ENCODE measurements at places on chromosomes 12 and 14.

DNA sequence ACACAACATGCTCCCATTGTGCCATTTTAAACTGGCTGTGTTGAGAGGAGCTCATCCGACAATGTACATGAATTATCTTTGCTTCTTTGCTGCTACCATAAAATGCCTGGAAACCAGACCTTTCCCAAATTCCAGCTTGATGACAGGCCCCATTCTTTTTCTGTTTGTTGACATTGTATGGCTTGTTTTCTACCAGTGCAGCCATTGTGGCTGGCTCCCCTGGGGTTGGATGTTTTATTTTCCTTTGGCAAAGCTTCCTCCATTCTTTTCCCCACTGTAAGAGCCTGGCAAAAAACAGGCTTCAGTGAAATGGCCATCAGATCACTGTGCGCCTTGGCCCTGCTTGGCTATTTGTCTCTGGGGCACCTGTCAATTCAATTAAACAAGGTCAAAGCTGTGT lies 532.5 kb downstream of the VRK1 start:
- DNase-seq = no peak

GRCh38 chr12:106586803-106587684 lies 4.2 kb downstream of the RFX4 start:
- DNase-seq = no peak

DNA sequence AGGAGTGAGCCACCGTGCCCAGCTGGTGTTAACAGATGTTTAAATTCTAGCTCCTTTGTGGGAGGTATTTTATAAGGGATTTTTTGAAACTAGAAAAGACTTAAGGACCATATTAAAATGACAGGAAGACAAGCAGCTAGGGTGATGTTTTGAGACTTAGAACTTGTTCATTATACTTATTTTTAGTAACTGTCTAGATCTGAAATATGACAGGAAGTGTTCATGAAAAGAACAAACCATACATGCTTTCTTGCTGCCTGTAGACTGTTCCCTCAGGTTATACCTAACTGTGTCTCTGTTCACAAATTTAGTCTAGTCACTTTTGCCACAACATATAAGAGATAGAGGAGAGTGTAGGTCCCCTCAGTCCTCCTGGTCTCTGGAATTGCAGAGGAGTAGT lies 36.9 kb upstream of the KCNH3 start:
- no peak for DNase-seq

DNA sequence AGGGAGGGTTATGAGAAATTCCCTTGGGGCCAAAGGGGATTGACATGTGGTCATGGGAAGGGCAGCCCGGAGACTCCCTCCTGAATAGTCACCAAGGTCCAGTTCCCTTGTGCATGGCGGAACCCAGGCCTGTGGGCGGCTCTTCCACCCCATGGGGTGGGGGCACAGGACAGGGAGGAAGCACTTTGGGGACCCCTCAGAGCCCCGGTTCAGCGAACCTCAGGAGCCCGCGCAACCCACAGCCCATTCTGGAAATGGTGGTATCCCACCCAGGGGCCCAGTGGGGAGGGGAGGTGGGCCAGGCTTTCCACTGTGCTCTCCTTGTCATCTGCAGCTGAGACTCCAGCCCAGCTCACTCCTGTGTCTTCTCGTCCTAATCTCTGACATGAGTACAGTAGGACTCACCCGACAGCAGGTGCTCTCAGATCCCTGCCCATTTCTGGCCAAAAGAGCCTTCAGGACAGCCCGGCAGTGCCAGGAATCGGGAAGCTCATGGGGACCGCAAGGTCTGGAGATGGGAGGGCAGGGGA lies 255.2 kb upstream of the SFSWAP start:
- DNase-seq = no peak

GRCh38 chr14:24443053-24443665 lies 583 bp upstream of the SDR39U1 start:
- DNase-seq = no peak

DNA sequence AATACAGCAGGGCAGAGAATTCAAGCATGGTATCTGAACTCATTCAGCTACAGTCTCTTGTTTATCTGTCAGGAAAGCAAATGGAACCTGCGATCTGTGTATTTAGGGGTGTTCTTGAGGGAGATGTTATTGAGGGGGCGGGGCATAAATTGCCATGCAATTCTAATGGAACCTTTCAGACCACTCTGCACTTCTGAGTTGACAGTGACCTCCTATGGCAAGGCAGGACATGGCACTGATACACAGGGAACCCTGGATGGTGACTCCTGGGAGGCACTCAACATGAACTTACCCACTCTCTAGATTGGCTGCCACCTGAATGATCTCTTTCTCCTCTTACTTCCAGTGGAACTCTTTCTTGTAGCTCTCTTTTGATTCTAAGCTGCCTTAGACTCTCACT lies 787.3 kb downstream of the VRK1 start:
- DNase-seq = no peak

DNA sequence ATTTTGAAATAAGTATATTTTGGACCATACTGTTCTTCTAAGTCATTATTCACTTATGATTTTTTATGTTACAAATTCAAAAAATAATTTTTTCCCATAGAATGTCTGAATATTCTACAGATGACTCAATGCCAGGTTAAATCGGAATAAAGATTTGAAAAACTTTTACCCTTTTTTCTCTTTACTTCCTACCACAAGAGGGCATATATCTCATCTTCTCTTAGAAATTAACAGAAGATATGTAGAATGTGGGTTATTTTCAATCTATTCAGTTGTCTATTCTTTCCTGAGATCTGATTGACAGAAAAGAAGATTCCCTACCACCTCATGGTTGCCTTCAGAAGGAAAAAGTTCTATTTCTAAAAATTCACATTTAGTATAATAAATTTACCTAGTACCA lies 53.0 kb upstream of the KITLG start:
- no peak for DNase-seq

DNA sequence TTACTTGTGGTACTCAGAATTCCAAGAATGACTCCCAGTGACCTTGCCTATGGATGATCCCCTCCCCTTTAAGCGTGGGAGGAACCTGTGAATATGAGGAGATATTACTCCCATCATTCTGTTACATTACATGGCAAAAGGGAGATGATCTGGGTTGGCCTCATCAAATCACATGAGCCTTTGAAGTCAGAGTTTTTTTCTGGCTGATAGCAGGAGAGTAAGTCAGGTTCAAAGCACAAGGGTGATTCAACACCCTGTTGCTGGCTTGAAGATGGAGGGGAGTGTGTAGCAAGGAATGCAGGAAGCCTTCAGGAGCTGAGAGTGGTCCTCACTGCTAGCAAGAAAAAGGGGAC lies 9.1 kb upstream of the MDM2 start:
- no peak for DNase-seq

GRCh38 chr12:45518291-45519235 lies 210.9 kb upstream of the ARID2 start:
- DNase-seq = peak; percentile 31

- DNase-seq = no peak
Measured at GRCh38 chr12:50387972-50388478, 8.4 kb downstream of the FAM186A start.

- DNase-seq = no peak
Measured at GRCh38 chr12:105954951-105955931, 183.5 kb downstream of the NUAK1 start.

DNA sequence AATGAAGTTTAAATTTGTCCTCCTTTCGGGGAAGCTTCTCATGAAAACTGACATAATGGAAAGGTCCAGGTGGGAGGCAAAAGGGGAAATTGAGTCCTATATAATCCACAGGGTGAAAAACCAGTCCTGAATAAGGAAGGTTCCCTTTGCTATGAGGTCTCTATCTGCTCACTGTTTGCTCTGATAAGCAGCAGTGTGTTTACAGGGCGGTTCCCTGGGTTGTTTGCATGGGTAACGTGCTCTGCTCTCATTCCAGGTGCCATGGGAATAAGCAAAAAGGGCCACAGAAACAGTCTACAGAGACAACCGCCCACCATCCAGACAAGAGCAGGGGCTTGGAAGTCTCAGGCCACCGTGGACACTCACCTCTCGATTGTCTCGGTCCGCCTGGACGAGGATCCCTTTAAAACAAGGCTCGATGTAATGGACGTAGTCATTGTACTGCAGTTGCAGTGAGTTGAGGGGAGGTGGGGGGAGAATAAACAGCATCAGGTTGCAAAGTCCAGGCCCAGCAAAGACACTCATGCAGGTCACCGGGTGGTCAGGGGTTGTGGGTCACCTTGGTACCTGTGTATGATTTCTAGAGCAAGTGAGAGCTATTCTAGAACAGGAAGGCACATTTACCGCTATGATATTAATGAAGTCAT lies 32.7 kb downstream of the CACNA2D4 start:
- no peak for DNase-seq

GRCh38 chr12:4607056-4607455 lies 41.8 kb downstream of the AKAP3 start:
- DNase-seq = no peak

GRCh38 chr12:121190523-121191031 lies 19.4 kb upstream of the P2RX4 start:
- DNase-seq = no peak

DNA sequence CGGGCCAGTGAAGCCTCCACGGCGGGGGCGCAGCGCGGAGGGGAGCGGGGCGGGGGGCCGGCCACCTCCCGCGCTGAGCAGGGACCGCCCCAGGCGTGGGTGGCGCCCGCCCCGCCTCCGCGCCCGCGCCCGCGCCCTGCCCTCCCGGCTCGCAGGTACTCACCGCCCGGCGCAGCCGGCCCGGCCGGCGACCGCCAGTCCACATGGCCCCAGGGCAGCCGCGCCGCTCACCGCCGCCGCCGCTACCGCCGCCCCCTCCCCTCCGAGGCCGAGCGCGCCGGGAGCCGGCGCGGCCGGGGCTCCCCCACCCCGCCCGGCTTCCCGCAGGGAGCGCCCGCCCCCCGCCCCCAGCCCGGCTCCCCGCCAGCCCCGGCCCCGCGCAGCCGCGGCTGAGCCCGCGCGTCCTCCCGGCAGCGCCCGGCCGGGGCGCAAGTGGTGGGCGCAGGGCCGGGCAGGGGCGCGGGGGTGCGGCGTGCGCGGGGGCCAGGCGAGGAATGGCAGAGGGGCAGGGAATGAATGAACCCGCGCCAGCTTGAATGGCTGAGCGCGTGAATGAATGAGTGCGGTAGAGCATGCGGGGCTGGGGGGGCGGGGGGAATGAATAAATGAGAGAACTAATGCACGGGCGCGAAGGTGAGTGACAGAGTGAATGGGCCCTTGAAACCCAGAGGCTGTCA lies at the start of gene BEGAIN:
TSS of gene BEGAIN (minus strand) at position 332 of the 677 bp plus-strand sequence. CDS start at position 205, 127 bp downstream.
- DNase-seq = no peak

DNA sequence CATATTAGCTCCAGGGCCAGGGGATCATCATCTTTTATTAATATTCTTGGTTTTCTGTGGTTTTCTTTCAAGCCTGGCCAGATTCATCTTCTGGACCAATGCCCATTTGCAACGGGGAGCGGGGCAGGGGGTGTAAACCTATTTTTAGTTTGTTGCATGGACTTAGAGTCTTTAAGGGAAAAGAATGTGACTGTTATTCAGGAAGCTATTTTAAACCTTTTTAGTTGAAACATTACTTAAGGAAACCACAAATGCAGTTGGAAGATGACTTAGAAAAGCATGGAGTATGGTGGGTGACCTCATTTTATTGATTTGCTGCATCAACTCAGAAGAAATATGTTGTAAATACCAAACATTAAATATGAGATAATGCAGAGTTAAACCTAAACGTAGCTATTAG lies 368.4 kb upstream of the E2F7 start:
- no peak for DNase-seq

GRCh38 chr14:70622111-70622712 lies 19.5 kb upstream of the TTC9 start:
- DNase-seq = peak; percentile 18

DNA sequence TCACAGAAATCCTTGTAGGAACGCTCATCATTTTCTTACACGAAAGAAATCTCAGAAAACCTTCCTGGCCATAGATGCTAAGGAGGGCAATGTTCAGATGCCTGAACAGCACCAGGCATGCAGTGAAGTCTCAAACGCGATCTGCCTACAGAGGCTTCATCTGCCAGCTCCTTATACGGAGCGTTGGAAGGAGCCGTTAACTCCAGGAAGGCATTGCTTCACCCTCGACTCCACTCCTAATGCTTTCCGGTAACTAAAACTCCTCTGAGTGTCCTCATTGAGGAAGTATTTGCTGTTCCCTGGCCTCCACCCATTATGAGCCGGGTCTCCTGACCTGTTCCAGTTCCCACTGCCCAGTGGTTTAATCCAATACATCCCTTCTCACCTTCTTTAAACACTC lies 502.7 kb downstream of the BCL11B start:
- DNase-seq = no peak

DNA sequence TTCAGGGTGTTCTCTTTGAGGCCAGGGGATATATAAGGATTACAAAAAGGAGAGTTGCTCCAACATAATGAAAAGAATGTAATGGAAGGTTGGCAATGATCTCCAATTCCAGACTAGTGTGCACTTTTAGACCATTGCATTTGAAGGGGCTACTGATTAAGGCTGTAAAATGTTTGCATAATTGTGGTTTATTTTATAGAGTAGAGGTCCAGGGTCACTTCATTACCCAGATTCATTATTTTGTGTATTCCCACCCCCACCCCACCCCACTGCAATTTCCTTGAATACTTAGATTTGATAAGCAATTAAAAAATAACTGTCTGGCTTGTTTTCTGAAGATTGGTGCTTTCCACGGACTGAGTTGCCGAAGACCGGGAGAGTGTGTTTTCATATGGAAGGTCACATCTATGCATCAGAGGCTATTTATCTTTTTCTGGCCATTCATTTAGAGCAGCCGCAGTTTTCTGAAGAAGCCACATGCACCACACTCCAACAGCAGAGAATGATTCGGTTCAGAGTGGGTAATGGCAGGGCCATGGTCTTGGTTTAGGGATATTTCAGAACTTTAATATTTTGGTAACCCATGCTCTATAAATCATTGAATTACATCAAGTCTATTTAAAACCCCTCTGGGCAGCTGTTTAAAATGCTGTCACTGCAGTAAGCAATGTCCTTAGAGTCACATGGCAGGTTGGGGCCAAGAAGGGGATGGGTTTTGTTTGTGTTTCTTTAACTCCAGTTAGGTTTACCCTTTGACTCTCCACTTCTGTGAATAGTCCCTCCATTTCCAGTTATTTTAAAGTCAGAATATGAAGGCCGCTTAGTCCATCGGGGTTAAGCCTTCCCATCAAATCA lies 94.6 kb downstream of the TMEM30B start:
- DNase-seq = no peak
